NCI-H146 (cell line): ENCODE measurements at places on chromosomes 1 and 21.

DNA sequence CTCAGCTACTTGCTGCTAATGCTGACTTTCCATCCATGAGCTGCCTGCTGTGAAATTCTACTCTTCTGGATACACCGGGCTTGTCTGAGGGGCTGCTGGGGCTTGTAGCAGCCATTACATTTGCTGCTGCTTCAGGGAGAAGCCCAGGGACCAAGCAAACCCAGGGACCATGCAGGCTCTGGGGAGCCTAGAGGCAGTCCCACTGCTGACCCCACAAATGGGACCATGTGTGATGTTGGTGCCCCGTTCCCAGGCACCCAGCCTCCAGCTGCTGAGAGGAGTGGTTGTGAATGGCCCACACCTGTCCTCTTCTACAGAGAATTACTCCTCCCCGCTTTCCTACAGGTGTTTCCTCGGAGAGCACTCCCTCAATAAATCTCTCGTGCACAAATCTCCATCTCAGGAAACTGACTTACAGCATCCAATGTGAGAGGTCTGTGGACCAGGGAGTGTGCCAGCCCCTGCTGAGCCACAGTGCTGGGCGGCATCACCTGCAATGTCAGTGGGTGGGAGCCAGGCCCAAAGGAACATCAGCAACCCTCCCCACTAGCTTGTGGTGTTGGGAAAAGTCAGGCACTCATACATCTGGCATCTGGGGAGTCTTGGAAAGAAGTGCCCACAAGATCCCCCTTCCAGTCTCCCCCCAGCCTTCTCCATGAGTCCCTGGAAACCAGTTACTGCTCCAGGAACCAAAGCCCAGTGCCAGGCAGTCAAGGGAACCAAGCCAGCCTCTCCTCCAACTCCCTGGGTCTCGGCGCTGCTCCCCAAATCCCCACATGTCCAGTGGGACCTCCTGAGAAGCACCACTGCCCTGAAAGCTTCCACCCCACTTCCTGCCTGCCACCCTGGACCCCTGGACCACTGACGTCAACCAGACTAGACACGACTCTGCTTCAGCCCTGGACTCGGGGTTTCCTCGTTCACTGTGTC is 65.1 kb downstream of the TCP10L start:
- DNase-seq: no peak

GRCh38 chr1:109516872-109517271 is 7.3 kb upstream of the AMIGO1 start:
- DNase-seq: no peak

DNA sequence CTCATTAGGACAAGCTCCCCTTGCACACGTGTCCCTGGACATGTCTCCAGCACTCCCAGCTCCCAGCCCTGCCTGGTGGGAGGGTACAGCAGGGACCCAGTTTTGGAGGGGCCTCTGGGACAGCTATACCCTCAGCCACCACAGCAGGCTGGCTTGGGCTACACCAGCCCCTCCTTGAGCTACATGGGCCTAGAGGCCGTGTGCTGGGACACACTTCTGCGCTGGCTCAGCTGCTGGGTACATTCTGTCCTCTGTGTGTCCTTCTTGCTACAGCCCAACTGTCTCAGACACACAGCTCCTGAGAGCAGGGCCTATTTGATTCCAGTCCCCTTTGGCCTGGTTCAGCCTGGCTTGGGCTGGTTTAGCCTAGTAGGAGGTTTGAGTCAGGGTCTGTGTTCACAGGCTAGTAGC is 26.7 kb downstream of the DMAP1 start:
- DNase-seq: no peak

GRCh38 chr1:225526878-225527277 is 99.0 kb upstream of the LBR start:
- no peak for DNase-seq

- no peak for DNase-seq
Observed at GRCh38 chr1:79982211-79982610, 975.7 kb upstream of the ADGRL4 start.

DNA sequence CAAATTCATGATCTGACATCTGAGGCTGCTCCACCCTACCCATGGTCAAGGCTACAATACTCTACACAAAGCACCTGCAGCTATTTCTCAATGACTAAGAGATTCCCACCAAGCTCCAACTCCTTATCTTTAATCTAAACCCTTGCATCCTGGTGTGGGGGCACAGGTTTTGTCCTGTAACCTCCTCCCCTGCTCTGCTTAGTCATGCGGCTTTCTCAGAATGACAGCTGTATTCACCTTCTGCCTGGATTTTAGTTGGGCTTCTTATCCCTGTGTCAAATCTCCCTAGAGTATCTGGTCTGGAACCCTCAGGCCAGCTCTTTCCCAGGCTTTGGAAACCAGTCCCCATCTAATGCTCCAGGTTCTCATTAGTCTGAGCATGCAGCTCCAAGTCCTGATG is 159.0 kb downstream of the BARHL2 start:
- DNase-seq: no peak

DNA sequence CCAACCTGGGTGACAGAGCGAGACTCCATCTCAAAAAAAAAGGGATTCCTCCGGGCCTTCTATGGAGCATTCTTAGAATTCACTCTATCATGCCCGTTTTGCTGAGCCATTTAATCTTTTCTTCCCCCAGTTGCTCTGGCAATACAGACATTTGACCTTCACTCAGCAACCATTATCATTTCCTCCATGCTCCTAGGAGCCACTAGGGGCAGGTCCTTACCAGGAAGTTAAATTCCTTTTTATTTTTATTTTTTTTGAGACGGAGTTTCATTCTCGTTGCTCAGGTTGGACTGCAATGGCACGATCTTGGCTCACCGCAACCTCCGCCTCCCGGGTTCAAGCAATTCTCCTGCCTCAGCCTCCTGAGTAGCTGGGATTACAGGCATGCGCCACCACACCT is 9.7 kb upstream of the CGN start:
- DNase-seq: no peak

DNA sequence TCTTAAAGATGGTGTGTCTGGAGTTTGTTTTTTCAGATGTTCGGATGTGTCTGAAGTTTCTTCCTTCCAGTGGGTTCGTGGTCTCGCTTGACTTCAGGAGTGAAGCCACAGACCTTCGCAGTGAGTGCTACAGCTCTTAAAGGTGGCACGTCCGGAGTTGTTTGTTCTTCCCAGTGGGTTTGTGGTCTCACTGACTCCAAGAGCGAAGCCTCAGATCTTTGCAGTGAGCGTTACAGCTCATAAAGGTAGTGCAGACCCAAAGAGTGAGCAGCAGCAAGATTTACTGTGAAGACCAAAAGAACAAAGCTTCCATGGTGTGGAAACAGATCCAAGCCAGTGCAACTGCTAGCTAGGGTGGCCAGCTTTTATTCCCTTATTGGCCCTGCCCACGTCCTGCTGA is 1430.4 kb upstream of the B3GALT2 start:
- no peak for DNase-seq

GRCh38 chr1:153087652-153088051 is 6.7 kb downstream of the SPRR2E start:
- DNase-seq: no peak

DNA sequence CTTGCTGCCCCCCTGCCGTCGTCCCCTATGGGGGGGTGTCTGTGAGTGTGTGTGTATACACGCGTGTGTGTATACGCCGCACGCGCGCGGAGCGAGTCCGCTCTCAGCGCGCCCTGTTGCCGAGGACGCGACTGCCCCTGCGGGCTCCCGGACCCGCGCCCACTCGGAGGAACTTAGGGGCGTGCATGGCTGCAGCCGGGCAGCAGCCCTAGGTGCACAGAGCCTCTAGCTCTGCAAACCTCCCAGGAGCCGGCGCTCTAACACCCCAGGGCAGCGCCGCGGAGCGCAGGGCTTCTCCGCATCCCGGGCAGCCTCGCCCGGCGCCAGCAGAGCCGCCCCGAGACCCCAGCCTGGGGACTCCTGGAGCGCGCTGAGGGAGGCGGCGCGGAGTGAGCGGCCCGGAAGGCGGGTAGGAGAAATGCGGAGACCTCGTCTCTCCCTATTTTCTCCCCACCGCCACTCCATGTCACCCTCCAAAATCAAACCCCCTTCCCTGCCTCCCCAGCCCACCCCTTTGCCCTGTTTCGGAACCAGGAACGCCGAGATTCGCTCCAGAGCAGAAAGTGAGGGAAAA is 574 bp downstream of the ITPKB start:
- DNase-seq: peak; percentile 70

DNA sequence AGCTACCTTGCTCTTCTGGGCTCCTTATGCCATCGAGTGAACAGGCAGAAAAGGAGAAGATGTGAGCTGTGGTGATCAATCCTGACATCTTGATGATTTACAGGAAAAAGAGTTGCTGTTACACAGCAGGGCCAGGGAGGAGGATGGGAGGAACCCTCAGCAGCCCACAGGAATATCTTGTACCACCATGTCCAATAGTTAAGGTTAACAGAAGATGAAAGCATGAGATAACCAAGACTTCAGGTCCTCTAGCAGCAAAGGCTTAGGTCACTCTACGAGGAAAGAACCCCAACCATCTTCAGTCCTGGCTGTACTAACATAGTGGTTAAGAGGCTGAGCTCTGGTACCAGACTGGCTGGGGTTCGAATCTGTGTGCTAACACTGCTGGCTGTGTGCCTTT is 12.1 kb upstream of the SELENBP1 start:
- no peak for DNase-seq
